ENCODE measurements at places on chromosomes 4 and X.

GRCh38 chrX:6965729-6966128 lies 181.8 kb upstream of the STS start:
- DNase-seq, result no peak

DNA sequence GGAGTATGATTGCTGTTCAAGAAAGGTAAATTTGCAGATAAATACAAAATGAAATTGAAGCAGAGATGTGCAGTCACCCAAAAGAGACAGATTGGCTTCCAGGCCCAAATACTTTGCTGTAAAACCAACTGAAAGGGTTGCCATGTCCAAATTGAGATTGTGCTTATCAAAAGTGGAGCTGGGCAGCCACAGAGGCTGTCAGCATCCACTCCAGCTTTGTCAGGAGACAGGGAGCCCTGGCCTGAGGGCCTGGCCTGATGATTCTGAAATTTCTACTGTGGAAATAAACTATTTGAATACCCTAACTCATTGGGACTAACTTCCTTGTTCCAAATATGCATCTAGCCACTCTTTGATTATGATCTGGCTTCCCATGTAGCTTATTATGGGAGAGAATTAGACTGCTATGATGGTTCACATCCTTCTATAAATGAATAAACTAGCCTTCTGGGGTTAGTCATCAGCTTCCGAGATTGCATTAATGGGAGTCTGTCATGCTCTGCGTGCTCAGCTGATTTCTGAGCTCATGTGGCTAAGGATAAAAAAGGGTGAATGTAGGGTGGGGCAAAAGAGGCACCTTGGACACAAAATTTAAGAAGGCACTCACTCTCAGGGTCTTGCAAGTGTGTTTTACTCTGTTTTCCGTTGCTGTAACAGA lies 48.2 kb downstream of the SLC34A2 start:
- no peak for DNase-seq

GRCh38 chrX:39174772-39175417 lies 373.6 kb downstream of the MID1IP1 start:
- no peak for DNase-seq

GRCh38 chr4:2689114-2689513 lies 67.0 kb downstream of the TNIP2 start:
- DNase-seq, result no peak

- DNase-seq, result no peak
Measured at GRCh38 chr4:23728393-23728792, 161.5 kb downstream of the PPARGC1A start.

- no peak for DNase-seq
Measured at GRCh38 chr4:155582971-155583437, 83.6 kb upstream of the GUCY1A1 start.

DNA sequence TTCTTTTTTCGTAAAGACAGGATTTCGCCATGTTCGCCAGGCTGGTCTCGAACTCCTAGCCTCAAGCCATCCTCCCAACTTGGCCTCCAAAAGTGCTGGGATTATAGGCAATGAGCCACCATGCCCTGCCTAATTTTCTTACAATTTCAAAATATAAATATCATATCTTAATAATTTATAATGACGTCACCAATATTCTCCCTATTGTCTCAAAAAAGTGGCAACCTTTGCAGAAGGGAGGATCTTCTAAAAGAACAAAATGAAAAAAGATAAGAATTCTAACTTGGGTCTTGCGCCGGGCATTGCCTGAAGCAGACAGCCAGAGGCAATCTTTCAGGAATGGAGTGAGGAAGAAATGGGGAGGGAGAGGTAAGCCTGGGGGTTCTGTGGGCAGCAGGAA lies 37.9 kb upstream of the WAS start:
- DNase-seq, result no peak

DNA sequence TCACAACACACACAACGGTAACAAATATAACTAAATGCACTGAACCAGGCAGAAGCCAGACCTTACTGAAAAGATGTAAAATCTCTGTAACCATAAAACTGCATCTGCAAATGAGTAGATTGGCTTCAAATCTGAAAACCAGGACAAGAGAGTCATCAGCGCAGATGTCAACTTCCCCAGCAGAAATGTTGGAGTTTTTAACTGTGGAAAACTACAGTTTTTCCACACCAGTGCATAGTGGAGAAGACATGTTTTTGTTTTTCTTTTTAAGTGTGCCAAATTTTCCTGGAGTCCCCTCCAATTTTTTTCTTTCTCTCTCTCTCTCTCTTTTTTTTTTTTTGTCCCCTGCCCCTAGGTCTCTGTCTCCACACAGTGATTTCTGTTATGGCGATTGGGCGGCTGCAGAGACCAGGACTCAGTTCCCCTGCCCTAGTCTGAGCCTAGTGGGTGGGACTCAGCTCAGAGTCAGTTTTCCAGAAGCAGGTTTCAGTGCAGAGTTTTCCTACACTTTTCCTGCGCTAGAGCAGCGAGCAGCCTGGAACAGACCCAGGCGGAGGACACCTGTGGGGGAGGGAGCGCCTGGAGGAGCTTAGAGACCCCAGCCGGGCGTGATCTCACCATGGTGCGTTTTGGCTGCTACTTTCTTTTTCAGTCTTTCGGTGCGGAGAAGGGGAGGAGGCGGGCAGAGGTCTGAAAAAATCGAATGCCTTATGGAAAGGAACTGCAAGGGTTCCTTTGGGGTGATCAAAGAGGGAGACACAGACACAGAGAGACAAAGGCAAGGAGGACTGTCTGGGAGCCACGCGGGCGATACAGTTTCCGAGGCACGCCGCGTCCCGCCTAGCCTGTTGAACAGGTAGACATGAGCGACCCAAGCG lies at the start of gene GUCY1A1:
Gene GUCY1A1, plus strand, starts transcription at position 505 of the 878 bp plus-strand sequence. CDS start 30,020 bp downstream, outside the sequence.
- no peak for DNase-seq

DNA sequence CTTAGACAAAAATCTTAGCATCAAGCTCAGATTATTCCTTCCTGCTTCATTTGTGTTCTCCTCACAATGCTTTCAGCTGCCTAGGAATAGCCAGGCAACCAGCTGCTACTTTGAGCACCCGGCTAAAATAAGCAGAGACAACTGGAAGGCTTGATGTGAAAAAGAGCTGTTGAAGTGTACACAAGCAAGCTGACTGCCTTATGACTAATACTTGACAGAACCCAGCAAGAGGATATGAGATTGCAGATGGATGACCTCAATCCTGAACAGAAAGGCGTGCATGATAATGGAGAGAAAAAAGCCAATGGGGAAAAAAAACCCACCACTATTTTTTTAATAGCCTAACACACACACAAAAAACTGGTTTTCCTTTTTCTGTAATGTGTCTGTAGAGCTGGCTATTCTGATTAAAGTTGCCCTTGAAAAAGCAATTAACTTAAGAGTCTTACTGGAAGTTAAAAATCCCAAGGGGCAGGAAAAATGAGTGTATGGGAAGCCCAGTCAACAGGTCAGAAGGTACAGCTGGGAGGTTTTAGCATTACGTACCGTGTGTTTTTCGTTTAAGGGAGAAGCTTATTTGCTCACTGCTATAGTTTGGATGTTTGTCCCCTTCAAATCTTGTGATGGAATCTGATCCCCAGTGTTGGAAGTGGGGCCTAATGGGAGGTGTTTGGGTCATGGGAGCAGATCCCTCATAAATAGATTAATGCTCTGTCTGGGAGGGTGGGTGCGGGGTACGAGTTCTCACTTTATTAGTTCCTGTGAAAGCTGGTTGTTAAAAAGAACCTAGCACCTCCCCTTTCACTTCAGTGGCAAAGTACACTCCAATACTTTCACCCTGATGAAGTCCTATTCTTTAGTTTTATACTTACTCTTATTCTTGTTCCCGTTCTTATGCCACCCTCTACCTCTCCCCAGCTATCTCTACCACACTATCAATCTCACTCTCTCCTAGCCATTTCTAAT lies 37.1 kb upstream of the HERC6 start:
- DNase-seq, result no peak

DNA sequence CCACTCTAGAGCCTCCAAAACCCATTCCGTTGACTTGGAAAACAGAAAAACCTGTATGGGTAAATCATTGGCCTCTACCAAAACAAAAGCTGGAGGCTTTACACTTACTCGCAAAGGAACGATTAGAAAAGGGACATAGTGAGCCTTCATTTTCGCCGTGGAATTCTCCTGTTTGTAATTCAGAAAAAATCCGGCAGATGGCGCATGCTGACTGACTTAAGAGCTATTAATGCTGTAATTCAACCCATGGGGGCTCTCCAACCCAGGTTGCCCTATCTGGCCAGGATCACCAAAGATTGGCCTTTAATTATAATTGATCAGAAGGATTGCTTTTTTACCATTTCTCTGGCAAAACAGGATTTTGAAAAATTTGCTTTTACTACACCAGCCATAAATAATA lies 60.8 kb downstream of the ZNF732 start:
- DNase-seq, result peak; percentile 49

DNA sequence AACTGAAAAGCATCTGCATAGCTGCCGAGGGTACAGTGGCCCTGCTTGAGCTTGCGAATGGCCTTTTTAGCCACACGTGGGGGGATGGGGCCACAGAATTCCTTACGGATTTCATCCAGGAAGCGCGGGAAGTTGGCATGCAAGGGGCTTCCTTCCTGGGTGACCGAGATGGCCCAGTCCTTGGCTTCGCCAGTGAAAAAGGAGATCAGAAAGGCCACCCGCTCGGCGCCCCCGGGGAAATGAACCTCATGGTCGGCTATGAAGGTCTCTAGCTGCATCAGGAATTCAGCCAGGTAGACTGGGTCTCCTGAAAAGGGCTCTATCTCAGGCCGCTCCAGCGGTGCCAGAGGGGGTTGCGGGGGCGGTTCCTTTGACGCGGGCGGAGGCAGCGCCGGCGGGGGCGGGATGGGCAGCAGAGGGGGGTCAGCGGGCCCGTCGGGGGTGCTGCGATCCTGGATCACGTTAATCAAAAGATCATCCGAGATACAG lies 909 bp downstream of the RTL5 start:
- DNase-seq, result no peak

DNA sequence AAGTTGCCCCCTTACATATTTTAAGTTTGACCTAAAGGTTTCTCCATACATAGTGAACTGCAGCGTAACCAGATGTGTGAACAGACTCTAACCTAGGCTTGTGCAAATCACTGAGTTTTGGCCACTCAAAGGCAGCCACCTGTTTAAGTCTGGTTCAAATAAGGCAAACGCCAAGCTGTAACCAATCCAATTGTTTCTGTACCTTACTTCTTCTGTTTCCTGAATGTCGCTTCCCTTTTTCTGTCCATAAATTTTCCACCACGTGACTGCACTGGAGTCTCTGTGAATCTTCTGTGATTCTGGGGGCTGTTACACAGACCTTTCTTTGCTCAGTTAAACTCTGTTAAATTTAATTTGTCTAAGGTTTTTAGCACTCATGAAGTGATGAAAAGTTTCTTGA lies 618.8 kb downstream of the GLUD2 start:
- DNase-seq, result no peak

DNA sequence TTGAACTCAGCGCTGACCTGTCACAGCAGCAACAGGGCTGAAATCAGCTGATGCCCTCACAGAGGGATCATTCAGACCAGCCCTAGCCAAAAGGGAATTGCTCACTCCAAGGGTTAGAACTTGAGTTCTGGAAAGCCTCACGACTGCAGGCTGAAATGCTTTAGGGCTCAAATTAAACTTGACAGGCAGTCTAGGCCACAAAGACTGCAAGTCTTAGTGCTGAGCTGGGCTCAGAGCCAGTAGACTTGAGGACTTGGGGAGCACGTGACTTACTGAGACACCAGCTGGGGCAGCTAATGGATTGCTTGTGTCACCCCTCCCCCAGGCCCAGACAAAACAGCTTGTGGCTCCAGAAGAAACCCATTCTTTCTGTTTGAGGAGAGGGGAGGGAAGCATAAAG lies 119.0 kb upstream of the SLC6A14 start:
- no peak for DNase-seq

DNA sequence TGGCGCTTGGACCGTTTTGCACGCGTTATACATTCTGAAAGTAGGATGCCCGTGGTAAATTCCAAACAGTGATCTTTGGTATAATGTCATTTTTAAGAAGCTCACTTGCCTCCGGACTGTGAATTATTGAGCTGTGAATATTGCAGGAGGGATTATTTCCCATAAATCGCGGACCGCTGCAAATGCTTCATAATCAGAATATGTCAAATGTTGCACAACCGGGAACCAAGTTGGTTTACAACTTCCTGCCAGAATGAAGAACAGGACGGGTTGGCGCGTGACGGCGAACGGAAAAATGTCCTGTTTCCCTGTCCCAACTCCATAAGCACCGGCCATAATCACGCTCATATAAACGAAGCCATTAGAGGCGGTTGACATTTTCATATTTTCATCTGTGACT lies 67.6 kb downstream of the SHOX start:
- DNase-seq, result no peak

DNA sequence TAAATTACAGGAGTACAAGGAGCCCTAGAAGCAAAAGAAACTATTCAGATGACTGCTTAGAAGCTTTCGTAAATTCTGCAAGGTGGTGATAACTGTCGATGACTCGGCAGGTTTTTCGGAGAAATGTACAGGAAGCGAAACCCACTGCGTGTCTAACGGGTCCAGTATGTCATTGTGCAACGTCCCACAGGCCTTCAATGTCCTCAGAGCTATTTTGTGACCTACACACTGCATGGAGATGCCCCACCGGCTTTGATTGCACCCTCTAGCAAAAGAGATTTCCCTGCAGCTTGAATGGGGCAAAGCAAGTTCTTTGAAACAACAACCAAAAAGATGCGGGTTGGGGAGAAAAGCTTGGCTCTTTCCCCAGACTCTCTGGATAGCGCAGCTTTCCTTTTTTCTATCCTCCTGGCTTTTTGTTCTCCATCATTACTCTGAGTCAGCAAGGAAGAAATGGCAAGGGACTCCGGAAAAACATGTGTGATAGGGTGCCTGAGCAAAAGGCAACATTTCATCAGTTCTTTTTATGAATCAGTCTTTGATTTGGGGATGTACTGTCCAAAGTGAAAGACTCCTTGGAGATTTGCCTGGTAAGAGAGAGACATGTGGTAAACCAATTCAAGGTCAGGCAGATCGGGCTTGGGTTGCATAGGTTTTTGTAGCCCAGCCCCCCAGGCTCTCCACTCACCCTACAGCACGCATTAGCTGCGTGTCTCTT lies 112.0 kb upstream of the TBL1X start:
- no peak for DNase-seq

DNA sequence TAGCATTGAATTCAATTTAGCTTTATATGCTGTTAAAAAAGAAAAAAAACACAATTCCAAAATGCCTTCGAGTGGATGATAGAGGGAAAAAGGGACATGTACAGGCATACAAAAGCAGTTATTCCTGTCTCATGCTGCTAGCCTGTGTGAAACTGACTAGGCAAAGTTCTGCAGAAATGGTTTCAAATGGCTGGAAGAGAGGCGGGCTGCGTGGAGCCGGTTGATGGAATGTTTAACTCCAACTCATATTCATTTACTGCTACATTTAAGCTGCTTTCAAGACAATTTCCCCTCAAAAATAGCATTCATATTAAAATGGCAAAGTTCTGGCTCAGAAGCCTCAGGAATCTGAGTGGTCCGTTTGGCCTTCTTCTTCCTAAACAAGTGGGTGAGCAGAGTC lies 143.8 kb upstream of the PPARGC1A start:
- no peak for DNase-seq

- no peak for DNase-seq
Measured at GRCh38 chrX:18895189-18895951, 88.5 kb downstream of the PHKA2 start.
